GM23248 (cell line): ENCODE measurements at places on chromosomes 2 and 18. TPM values are rescaled to one million over a fixed set of nuclear protein-coding genes. Genes with fewer than 3 reads are reported as not detected.

DNA sequence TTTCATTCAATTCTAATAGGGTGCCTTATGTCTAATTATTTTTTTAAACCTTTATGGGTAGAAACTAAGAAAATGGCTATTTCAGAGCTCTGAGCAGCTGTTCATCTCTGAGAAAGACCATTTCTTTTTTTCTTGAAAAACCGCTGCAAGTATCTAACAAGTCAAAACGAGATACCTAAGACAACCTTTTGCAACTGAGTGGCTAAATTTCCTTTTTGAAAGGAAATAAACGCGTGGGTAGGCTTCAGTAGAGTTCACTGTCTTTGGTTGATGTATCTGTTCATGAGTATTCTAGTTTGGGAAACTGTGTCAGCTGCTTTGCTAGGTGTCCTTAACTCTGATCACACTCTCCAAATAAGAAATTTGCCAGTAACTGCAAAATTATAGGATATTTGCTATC is 104.3 kb upstream of the LINC00305 start:
- no peak for DNase-seq

DNA sequence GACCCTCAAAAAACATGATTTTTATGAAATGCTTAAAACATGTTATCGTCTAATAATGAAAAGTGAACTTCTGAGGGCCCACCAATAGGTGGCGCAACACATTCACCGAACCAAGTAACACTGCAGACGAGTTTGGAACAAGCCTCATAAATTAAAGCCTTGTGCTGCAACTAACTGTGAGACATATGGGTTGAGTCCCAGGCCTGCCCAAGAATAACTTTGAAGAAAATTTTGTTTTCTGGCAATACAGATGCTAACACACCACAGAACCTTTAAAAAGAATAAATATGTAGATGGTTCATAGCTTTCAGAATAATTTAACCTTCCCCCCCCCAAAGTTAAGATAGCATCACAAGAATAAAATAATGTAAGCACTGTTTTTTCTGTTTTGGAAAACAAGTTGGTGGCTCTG is 285.9 kb downstream of the RNF144A start:
- peak; percentile 83 for DNase-seq

The RAPGEF4 gene
- total RNA-seq: 2.2 TPM in 1 of 2 replicates, not detected in the other

The LDLRAD4 gene
- total RNA-seq: not detected in 2 replicates

GRCh38 chr2:214450118-214450894 is 39.5 kb downstream of the VWC2L start:
- DNase-seq: no peak

GRCh38 chr18:56747032-56747658 is 96.0 kb downstream of the WDR7 start:
- DNase-seq: no peak

The FAM161A gene
- 0.25 and 0.76 TPM in 2 replicates for total RNA-seq
